ENCODE measurements at places on chromosomes 3 and 15.

- peak; percentile 73 for DNase-seq
These were observed 15.5 kb downstream of the TATDN2 start for GRCh38 chr3:10263646-10264363.

DNA sequence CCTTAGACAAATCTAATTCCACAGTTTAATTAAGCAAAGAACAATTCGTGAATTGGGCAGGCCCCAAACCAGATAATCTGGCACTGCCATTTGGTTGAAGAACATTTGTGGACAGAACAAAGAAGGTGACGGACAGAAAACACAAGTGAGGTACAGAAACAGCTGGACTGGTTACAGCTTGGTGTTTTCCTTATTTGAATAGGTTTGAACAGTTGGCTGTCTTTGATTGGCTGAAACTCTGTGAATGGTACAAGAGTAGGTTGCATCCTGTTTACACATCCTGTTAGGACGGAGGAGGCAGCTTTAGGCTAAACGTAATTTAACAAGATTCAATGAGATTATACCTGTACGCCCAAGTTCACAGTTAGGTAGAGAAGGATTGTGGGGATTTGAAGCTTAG is 114.4 kb downstream of the LPP start:
- DNase-seq, result no peak

DNA sequence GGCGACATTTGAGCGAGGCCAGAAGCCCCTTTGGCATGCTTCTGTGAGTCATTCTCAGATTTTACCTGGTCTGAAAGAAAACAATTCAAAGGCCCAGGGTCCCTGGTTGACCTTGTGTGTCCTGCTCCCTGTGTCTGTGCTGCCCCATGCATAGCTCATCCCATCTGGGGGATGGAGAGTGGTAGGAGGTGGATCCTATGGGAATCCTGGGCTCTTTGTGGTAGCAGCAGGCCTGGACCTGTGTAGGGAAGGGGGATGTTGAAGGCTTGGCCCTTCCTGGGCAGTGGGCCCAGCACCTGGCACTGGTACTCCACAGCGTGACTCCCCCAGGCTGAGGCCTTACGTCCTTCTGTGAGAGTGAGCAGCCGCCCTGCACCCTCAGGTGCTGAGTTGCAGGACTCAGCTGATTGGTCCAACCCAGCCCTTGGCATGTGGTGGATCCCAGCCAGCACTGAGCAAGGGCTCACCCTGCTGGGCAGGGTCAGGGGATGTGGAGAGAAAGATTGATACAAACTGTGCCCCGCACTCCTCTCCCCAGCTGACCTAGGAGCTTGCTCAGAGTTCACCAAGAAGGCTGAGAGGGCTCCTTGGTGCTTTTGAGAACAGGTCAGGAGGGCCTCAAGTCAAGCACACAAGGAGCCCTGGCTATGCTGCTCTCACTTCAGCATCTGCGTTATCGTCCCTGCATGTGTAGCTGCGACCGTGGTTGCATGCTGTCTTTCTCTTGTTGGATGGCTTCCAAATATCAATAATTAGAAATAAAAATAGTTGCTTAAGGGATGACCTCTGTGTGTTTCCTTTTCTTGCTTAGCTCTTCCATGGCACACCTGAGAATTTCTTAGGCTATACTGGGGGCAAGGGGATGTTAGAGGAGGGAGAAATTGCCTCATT is 21.4 kb upstream of the JMJD7 start:
- no peak for DNase-seq

- no peak for DNase-seq
These were observed 80.0 kb upstream of the SPATA16 start for GRCh38 chr3:173221010-173221409.

GRCh38 chr15:50726315-50726714 is 39.2 kb downstream of the SPPL2A start:
- DNase-seq, result no peak

GRCh38 chr3:158773845-158774830 is 27.7 kb upstream of the MFSD1 start:
- DNase-seq, result no peak

GRCh38 chr3:5644773-5645670 is 457.5 kb downstream of the EDEM1 start:
- DNase-seq, result no peak

GRCh38 chr3:105495021-105495420 is 128.3 kb downstream of the ALCAM start:
- no peak for DNase-seq

DNA sequence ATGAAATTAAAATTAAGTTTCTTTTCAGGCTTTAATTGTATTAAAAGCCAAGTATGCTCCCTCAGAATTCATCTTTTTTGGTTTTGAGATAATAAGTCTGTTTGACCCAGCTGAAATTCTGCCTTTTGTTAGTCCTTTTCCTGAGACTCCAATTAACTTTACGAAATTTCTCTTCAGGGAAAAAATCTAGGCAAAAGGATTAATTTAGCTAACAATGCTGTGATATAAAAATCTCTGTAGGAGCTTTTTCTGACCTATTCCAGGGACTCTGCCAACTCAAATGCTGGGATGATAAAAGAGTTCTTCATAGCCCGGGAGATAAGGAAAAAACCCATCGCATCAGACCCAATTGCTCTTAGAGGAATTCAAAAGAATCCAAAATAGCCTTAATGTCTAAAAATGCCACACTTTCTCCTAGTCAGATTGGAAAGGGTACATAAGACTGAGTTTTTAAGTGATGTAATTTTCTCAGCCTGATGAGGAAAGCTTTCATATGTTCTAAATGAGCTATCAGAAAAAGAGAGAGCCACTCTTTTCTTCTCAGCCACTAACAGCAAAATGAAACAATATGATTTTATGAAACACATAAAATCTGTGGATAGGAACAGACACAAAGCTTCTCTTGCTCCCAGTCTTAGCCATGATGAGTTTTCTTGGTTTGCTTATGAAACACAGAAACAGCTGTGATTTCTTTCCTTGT is 405.1 kb downstream of the ROBO1 start:
- no peak for DNase-seq

- DNase-seq, result peak; percentile 20
These were observed 28.8 kb downstream of the PSTPIP1 start for GRCh38 chr15:77023576-77024272.

All from CD4-positive, alpha-beta T cell treated with Interleukin-10 for 1 hour (primary cell).